ENCODE measurements at places on chromosomes 7 and 10.

GRCh38 chr10:70321897-70322890, 38.4 kb upstream of the NPFFR1 start:
- no peak for DNase-seq

DNA sequence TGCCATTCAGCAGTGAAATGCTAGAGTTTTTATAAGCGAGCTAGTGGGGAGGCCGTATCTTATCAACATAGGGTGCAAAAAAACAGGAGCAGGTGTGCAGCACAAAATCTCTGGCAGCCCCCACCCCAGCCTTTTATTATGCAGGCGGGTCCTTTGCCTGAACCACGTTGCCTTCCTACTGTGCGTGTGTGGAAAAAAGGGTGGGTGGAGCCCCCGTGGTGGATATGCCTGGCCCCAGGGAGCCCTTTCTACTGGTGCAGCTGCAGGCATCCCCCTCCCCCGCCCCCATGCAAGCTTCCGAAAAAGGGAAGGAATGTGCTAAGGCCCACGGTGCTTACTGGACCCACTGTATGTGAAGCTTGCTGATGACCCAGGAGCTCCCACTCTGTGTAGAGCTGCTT, 175.9 kb downstream of the USP6NL start:
- DNase-seq = no peak

DNA sequence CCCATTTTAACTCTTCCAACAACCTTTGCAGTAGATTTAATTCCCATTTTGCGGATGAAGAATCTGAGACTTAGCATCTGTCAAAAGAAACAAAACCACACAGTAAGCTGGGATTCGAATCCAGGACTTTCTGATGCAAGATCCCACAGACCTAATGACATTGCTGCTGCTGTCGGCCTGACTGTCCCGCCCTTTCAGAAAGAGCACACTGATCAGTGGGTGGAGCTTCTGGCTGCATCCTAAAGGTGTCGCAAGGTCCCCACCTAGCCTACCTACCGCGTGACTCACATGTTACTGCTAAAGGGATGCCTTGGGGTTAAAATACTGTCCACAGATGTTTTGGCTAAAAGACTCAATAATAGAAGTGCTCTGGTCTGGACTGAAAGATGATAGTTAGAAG, 134.7 kb downstream of the EMX2 start:
- no peak for DNase-seq

DNA sequence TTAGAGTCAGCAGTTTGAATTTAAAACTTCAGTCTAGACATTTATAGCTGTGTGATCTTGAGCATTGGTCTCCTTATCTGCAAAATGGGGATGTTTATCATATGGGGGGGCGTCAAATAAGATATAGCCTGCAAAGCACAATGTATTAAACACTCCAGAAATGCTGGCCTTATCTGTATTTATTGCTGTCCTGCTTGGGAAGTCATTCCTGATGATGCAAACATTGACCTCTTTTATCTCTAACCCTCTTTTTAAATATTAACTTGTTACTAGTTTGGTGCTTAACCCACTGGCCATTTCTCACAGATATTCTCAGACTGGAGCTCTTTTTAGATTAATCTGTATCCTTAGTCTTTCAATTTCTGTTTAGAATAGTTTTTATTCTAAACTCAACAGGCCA, 13.2 kb downstream of the MRPS33 start:
- no peak for DNase-seq

GRCh38 chr10:119263951-119264617, 56.7 kb downstream of the GRK5 start:
- no peak for DNase-seq

DNA sequence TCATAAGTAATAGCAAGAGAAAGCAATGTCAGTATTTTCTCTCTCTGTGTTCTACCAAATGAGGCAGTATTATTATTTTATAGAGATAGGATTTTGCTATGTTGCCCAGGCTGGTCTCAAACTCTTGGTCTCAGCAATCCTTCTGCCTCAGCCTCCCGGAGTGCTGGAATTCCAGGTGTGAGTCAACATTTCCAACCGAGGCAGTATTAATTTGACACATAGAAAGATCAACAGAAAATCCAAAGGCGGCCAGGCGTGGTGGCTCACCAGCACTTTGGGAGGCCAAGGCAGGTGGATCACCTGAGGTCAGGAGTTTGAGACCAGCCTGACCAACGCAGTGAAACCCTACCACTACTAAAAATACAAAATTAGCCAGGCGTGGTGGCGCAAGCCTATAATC, 71.8 kb downstream of the SMURF1 start:
- no peak for DNase-seq

GRCh38 chr10:122649903-122650302, 49.7 kb downstream of the C10orf120 start:
- DNase-seq = no peak

- DNase-seq = no peak
These were observed 33.5 kb upstream of the PDZD8 start for GRCh38 chr10:117408436-117409384.

All from iPS DF 6.9 (cell line).